ENCODE measurements at places on chromosomes 5 and 9.
A peak's percentile ranks its signal among the peaks of the same experiment; 100 is the strongest.

DNA sequence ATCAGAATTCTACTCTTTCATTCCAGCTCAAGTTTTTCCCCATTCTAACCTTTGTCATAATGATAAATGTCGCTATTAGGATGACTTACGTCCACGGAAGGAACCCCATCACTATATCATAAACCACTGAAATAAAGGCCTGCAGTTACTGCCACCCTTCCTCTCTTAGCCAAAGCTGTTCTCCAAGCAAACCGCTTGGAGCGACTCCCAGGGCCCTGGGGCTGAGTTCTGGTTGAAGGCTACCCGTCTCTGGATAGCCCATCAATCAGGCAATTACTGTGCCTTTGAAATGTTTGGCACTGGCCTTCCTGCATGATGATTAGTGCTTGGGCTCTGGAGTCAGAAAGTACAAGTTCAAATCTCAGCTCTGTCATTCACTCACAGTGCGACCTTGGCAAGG lies 386.0 kb downstream of the SPOCK1 start:
- no peak for DNase-seq

- DNase-seq, result peak; percentile 40
These were observed 54.6 kb upstream of the STXBP1 start for GRCh38 chr9:127557466-127557869.

DNA sequence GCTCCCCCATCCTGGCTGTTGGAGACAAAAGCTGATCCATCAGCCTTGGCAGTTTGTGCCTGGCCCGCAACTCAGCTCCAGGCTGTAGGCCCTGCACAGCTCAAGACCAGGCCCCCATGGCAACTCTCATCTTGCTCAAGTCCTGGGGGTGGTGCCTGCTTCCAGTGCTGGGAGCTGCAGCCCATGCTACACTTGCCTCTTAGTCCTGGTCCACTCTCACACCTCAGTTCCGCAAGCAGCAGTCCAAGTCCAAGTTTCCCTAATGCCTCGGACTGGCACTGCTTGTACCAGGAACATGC lies 14.2 kb downstream of the AHRR start:
- DNase-seq, result no peak

GRCh38 chr5:16774806-16775205 lies 158.0 kb upstream of the RETREG1 start:
- DNase-seq, result no peak

- DNase-seq, result peak; percentile 32
These were observed 2.9 kb downstream of the STK10 start for GRCh38 chr5:172185096-172185461.

DNA sequence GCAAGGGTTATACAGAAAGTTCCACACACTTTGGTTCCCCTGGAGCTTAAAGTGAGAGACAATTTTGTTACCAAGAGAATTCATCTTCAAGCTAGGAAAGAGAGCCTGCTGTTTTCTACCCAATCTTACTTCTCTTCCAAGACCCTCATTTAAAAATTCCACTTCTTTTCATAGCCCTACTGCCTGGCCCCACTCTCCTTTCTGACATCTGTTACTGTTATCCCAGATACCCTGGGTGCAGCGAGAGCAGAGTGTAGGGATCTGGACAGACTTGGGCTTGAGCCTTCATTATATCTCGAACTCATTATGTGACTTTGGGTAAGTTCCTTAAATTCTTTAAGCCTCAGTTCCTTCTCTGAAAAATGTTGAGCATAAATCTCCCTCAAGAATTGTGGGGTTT lies 263.1 kb downstream of the ASTN2 start:
- no peak for DNase-seq

DNA sequence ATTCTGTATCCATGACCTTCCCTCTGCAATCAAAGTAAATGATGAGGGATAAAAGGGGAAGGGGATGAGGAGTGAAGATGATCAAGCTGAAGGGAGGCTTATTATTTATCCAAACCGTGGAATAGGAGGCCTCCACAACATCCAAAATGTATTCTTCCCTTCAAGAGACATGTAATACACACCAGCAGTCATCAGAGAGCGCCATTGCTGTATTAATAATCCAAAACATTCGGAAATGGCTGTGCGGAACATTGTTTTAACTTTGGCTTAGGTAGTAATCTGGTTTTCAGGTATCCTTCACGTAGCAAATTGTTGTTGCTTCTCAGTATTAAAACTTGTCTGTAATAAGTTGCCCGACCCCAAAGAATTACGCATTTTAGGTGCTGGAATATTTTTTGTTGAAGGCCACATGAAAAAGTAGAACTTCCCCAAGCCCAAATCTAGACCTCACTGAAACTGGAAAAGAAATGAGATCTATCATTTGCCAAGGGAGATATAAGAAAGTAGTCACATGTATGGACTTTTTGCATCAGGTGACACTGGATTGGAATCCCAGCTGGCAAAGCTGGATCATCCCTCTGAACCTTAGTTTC lies 2.6 kb upstream of the BOD1 start:
- peak; percentile 56 for DNase-seq

- DNase-seq, result peak; percentile 36
These were observed at the start of gene FAM169A for GRCh38 chr5:74865804-74866595. FAM169A (minus strand) TSS chr5:74866387; CDS start chr5:74841676, 24,711 bp downstream.

GRCh38 chr9:76269789-76270188 lies 124.4 kb downstream of the RFK start:
- DNase-seq, result no peak

- peak; percentile 86 for DNase-seq
These were observed 162.7 kb downstream of the ZNF608 start for GRCh38 chr5:124583469-124584350.

DNA sequence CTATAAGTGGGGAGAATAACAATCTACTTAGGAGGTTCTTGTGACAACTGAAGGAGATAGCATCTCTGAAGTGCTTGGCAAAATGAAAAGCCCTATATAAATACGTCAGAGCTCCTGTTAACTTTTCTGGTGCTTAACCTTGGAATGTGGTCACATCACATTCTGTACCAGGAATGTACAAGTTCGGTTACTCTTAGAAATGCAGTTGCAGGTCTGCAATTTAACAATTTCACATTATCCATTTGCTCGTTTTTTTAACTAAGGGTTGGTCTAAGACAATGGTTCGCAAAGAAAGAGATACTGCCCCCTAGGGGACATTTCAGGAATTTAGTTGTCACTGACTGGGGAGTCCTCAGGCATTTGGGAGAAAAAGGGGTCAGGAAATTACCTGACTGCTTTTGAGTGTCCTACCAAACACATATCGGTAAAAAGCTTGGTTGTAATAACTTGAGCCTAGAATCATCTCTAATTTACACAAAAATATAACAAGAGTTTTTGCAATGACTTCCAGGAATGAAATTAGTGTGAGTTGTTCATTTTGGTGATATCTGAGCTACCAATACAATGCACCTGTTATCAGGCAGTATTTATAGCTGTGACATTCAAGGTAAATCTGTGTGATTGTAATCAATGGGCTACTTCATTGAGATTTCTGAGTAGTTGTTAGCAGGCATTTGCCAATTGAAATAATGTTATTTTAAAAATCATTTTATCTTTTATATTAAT lies 5.4 kb upstream of the HBEGF start:
- peak; percentile 85 for DNase-seq

DNA sequence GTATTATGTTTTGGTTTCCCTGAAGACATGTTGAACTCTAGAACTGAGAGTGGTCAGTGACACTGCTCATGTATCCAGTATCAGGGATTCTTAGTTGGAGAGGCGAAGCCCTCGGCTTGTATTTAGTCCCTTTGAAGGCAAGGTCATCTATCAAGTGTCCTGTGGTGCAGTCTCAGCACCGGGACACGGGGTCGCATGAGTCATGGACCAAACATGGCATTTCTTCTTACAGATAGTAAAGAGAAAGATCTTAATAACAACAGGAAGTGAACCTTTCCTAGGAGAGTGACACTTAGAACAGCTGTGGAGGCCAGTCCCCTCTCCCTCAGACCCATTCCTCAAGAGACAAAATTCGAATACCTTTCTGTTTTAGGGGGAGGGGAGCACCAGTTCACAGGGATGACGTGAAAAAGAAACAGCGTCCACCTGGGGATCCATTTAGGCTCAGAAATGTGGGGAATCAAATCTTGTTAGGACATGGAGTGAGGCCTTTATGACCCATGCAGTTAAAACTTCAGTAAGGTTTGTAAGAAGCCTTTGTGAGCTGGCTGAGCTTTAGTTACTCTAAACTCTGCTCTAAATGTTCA lies 86.5 kb downstream of the ADGRV1 start:
- no peak for DNase-seq

DNA sequence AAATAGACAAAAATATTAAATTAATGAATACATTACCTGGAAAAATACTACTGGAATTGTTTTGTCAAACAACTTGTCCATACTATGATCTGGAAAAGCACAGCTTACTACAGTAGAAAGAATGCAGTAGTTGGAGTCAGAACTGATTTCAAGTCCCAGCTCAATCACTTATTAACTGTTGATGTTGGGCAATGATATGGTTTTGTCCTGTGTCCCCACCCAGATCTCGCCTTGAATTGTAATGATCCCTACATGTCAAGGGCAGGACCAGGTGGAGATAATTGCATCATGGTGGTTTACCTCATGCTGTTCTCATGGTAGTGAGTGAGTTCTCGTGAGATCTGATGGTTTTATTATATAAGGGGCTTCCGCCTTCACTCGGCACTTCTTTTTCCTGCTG lies 247.5 kb downstream of the CD180 start:
- no peak for DNase-seq

- no peak for DNase-seq
These were observed 29.7 kb upstream of the PPP2CA start for GRCh38 chr5:134255418-134256150.

DNA sequence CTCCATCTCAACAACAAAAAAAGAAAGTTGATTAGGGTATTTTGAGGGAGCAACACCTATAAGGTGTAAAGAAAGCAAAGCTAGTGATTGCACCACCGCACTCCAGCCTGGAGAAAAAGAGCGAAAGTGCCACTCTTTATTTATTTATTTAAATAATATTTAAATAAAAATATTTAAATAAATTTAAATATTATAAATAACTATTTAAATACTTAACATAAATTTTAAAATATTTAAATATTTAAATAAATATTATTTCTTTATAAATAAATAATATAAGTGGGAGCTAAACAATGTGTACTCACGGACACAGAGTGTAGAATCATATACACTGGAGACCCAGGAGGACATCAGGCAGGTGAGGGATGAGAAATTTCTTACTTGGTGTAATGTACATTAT lies 64.4 kb upstream of the TRIO start:
- DNase-seq, result no peak

- no peak for DNase-seq
These were observed 88.8 kb downstream of the CARTPT start for GRCh38 chr5:71807909-71808308.

DNA sequence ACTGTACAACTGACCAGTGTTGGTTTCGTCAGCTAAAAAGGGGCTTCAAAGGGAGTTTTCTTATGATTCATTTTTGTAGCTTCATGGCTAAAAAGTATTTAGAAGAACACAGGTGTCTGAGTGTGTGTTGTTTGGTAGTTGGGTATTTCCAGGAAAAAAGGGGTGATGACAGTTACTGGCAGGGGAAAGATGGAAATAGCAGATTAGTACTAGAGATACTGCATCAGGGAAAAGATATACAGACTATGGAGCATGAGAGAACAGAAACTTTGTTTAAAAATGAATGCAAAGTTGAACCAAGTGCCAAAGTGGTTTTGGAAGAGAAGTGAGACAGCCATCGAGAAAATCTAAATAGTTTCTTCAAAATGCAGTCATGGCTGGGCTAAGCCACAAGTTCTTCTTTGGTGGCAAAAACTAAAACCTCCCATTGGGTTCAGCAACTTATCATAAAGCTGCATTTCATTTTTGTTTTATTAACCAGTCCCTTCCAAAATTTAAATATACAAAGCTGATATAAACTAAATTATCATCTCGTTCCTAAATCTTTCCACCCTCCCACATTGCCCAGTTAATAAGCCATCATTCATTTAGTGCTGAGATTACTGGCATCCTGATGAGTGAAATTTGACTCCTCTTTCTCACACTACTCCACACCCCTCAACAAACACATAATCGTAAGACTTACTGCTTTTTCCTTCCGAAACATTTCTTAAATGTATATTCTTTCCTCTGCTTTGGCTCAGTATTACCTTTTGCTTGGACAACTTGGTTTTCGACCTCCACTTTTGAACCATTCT lies 33.5 kb downstream of the ELL2 start:
- DNase-seq, result peak; percentile 83

DNA sequence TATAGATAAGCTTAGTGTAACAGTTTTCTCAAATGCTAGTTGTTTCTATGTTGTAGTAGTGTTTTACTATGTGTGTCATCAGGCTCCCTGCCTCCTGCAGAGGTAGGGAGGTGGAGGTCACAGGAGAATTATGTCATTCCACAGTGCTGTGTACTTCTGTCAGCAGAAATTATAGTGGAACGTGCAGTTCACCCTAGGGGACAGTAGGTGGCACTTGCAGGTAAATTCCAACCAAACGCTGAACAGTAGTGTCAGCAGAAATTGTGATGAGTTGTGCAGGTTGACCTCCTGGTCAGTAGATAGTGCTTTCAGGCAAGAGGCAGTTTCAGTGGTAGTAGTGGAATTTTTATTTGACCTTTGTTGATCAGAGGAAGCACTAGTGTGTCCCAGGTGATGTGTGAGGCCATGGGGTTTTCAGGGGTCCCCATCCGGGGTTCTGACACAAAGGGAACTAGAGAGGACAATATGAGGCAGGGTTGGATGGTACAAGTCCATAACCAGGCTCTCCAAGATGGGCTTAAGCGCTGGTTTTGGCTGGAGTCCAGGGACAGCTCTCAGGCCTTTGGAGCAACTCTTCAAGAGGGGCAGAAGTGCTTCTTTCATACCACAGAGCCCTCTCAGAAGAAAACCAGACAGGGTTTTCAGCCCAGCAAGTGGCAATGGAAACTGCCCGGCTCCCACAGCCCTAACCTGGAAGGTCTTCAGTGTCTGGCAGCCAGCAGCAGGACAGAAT lies 402.9 kb downstream of the CYLC2 start:
- DNase-seq, result peak; percentile 48

- DNase-seq, result no peak
These were observed 26.8 kb downstream of the GRIA1 start for GRCh38 chr5:153517241-153517611.

GRCh38 chr9:17622141-17622540 lies 43.3 kb downstream of the SH3GL2 start:
- DNase-seq, result no peak

DNA sequence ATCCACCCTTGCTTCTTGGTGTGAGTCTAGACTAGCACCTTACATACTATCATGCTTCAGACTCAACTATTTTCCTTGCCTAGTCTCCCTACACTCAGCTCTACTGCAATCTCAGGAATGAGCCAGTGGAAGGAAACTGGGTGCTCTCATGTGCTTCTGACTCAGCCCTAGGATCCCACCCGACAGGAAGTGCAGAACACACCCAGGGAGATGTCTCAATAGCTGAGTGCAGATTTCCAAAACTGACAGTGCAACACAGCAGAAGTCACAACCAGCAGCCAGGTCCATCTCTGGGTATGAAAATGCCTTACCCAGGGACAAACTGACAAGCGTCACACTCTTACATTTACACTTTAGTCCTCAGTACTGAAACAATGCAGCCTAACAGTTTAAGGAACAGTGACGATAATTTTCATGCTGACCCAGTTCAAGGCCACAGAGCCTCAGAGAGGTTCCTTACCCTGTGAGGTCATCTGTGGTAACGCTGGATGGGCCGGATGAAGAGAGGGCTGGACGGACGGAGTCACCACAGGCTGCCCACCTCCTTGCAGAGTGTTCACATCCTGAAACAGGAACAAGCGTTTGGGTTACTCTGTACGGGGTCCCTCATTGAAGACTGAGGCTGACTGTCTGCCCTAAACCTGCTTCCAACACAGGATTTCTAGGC lies 33.0 kb downstream of the FKBP15 start:
- peak; percentile 11 for DNase-seq

Data from activated CD4-positive, alpha-beta T cell treated with anti-CD3 and anti-CD28 coated beads, Interleukin-10, Interleukin-2, amounts not matched to agents 100 ng/mL and 50 ng/mL, durations not matched to agents 16 hours and 8 hours (primary cell).